ENCODE measurements at places on chromosomes 2 and 18. TPM values are rescaled to one million over a fixed set of nuclear protein-coding genes. Genes with fewer than 3 reads are reported as not detected.

DNA sequence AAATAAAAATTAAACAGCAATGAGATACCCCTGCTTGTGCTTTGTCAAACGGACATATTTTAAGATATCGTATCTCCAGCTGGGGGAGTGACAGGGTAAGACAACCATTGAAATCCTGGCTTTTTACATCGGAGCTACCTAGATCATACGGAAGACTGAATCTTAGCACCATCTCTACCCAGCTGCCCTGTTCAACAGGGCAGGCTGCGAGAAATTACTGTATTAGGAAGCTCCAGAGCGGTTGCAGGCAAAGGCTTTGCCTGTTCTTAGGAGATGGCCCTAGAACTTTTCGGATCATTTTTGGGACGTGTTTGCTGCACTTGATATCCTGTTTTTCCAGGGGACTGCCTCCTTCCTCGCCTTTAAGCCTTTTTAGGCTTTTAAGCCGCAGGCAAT lies 2.0 kb upstream of the PRKCE start:
- DNase-seq = no peak

Gene MLPH
- total RNA-seq = 222 TPM

DNA sequence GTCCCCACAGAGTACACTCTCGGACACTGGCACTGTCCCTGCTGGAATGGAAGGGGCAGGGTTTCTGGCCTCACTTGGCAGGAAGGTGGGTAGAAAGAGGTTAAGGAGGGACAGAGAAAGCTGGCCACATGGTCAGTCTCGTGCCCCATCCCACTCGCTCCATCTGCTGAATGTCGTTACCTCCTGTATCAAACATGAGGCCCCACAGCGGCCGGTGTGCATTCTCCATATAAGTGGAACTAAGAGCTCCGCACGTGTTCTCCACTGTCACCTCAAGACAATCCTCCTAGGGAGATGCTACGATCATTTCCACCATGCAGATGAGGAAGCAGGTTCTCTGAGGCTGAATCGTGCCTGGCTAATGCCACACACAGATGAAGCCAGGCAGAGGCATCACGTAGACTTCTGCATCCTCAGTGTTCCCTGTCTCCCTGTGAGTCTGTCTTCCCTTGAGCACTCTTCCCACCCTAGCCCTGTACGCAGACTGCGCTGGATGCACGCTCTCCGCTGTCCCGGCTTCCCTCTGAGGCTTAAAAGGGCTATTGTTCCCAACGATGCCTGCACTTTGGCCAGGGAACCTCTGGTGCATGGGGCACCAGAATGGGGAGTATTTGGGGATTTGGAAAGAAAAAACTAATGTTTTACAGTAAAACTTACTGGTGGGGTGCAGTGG lies 35.1 kb downstream of the MAL start:
- DNase-seq = no peak

- DNase-seq = no peak
Measured at GRCh38 chr2:132448771-132449170, 32.2 kb downstream of the GPR39 start.

- no peak for DNase-seq
Measured at GRCh38 chr18:74500372-74500771, 4.2 kb downstream of the CNDP2 start.

- no peak for DNase-seq
Measured at GRCh38 chr2:70718241-70718640, 49.8 kb downstream of the ADD2 start.

All from mucosa of gallbladder (tissue), 1 donor.